ENCODE measurements at places on chromosomes 6 and 20.
A peak's percentile ranks its signal among the peaks of the same experiment; 100 is the strongest.

GRCh38 chr20:64142590-64142989 is 21.7 kb upstream of the MYT1 start:
- no peak for DNase-seq

GRCh38 chr6:24105191-24105590 is 20.8 kb upstream of the NRSN1 start:
- DNase-seq, result no peak

GRCh38 chr20:13639150-13639497 is 392 bp upstream of the TASP1 start:
- no peak for DNase-seq

DNA sequence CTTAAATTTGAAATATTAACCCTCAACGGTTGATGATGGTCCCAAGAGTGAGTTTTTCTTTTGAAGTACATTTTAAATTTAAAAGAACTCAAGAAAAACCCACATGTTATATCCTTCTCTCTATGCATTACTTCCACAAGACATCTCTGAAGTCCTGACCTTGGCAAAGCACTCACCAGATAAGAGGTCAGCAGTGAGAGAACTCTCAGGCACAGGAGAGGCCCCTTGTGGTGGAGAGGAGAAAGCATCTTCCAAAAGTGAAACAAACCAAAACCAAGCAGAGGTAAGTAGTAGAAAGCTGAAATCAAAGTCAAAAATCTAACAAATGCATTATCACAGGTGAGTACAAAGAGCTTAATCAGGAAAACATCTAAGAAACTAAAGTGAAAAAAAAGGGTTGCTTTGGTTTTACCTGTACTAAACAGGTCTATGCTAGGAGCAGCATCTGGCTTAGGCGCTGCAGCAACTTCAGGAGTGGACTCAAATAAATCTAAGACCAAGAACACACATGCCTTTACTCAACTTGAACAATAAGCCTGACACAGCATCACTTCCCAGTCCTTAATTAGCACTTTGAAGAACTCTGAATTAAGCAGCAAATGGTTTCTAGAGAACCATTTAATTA is 80.5 kb downstream of the PRSS35 start:
- DNase-seq, result no peak

- DNase-seq, result no peak
These were observed 9.2 kb downstream of the CPNE5 start for GRCh38 chr6:36829919-36830544.

GRCh38 chr6:151506761-151507160 is 12.9 kb downstream of the CCDC170 start:
- DNase-seq, result no peak

DNA sequence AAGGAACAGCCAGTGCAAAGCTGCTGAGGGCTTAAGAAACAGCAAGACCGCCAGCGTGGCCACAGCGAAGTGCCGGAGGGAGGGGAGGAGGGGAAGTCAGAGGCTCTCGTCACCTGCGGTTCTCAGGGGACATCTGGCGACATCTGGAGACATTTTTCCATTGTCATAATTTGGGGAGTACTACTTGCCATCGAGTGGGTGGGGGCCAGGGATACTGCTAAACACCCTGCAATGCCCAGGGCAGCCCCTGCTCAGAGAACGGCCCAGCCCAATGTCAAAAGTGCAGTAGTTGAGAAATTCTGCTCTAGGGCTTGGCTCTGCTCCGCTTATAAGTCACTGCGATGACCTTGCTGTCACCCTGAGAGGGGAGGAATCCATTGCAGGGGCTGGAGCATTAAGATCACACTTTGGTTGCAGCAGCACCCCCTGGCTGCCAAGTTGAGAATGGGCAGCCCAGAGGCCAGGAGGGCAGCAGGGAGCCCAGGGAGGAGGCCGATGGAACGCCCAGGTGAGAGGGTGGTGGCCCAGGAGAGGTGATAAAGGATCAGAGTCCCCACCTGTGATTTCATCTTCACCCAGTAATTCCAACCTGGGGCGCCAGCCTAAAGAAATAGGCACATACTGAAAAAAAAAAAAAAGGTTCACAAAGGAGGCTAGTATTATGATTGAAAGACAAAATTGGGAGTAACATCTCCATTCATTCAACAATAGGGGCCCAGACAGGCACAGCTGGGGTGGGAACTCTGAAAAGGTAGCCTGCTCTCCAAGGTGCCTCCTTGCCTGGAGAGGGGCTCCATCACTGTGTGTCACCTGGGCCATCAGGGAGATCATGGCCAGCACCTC is 218.2 kb downstream of the BMP7 start:
- no peak for DNase-seq

GRCh38 chr20:47048054-47048453 is 153.4 kb downstream of the EYA2 start:
- no peak for DNase-seq

DNA sequence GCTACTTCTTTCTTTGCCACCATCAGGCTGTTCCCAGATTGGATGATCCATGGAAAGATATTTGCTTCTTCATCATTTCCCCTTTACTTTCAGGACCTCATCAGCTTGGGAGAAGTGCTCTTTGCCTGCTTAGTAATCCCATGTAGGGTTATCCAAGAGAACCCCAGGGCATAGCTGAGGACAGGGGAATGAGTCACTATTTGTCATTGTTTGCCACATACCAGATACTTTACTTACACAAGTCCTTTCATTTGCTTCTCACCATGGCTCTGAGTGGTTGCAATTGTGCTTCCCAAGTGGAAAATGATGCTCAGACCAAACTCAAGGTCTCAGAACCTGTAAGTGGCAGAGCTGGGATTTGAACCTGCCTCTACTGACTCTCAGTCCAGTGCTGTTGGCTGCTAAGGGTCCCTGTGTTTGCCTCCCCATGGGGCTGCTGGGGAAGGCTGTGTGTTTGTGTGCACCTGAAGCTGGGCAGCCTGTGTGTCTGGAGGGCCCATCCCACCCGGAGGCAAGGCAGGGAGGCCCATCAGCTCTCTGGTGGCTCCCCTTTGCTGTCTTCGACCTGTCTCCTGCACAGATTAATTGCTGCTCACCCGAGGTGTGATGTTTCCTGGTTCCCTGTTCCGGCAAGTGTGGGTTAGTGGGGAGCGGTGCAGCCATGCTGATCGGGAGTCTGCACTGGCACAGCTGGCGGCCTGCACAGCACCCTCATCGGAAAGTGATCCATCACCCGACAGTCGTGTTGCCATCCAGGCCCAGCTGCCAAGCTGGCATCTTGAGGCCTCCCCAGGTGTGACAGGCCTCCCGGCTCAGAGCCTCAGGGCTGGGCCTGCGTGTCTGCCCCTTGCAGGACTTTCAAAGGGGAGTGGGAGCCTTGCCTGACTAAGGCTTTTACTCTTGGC is 228.8 kb downstream of the DHX35 start:
- no peak for DNase-seq

- no peak for DNase-seq
These were observed 2.6 kb downstream of the ZNFX1 start for GRCh38 chr20:49275216-49275615.

- no peak for DNase-seq
These were observed 106.3 kb downstream of the GFRAL start for GRCh38 chr6:55433446-55434130.

DNA sequence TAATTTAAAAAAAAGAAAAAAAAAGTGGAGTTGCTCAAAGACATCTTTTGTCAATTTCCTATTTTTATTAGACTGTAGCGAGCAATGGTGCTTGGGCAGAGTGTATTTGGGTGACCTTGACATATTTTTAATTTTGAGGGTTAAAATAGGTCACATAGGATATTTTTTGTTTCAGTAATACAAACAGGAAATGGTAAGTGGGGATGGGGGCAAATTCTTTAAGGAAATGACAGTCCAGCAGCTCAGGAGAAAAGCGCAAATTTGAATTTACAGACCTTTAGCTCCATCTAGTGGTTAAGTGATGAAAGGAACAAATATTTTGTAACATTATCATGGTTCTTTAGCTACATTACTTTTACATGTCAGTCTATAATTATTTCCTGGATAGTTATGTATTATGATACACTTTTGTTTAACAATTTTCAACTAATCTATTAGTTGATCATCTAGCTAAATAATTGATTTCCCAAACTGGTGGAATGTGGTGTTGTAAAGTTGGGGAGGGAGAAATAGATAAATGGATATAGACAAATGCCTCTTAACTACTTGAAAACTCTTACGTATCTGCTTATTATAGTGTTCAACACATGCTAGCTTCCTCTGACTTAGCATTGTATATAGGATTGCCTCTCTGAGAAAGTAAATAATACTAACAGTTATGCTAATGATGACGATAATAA is 10.0 kb downstream of the CITED2 start:
- no peak for DNase-seq

DNA sequence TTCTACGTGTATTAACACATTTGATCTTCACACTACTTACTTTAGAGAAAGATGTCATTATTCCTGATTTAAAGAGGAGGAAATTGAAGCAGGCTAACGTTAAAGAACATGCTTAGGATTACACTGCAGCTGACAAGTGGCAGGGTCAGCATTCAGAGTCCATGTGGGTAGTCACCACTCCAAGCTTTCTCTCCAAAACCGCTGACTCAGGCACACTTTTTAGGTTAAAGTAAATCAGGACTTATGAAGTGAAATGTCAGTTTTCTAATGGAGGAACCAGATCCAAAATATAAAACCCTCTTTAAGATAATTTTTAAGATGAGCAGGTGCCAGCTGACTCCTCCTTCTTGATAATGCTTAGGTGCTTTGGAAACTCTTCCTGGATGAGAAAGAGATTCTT is 75.4 kb downstream of the HTR1E start:
- no peak for DNase-seq

- DNase-seq, result no peak
These were observed 911 bp downstream of the ENPP3 start for GRCh38 chr6:131638013-131638412.

DNA sequence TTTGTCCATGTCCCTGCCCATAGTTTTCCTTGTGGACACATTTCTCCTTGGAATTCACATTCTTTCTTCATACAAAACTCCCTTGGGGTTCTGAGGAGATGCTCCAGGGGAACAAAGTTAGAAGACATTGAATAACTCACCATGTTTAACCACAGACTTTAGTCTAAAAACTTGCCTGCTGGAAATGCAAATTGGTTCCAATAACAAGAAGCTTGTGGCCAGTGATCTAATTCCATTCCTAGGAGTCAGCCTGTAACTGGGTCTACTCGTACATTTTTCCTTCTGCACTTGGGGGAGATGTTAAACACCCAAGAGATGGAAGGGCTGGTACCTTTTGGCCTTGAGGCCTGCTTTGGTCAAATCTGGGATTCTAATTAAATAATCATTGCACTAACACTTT is 60.2 kb downstream of the SCML4 start:
- no peak for DNase-seq

DNA sequence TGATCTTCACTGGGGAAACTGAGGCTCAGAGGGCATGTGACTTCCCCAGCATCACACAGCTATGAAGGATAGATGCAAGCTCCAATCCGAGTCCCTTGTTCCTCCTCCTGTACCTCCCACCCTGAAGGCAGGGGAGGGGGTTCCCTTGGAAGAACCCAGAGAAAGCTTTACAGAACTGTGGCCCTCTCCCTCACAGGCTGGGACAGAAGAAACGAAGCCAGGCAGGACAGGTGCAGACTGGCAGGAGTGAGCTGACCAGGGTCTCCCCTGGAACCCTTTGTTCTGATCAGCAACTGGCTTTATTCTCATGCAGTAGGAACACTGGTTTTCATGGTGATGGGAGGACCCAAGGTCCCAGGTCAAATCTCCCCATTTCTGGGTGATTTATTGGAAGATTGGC is 90.2 kb downstream of the TMEM242 start:
- DNase-seq, result no peak

DNA sequence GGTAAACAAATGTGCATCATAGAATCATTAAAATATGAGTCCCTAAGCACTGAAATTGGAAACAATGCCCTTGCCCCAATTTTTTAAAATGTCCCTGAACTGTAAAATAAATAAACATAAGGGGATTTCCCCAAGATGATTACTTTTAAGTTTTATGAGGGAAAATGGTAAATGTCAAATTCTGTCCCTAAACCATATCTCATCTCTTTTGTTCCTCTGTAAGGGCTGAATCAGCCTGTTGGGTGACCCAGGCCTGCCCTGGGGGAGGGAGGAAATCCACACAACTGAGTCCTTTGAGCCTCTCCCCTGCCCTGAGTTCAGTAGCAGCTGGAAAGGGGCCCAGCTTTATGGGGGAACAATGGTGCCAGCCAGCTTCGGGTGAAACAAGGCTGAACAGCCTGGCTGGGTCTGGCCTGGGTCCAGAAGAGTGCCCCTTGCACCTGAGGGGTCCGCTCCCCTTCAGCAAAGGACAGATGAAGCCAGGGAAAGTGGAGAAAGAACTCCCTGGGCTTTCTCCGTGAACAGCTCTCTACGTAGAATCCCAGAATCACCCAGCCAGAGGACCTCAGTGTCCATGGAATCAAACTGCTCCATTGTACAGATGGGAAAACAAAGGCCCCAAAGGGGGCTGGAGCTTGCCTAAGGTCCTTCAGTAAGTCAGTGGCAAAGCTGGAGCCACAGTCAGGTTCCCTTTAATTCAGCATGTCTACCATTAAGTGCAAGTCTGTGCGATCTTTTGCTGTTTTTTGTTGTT is 28.2 kb upstream of the ITCH start:
- peak; percentile 32 for DNase-seq

GRCh38 chr6:136012943-136013342 is 161.4 kb downstream of the PDE7B start:
- DNase-seq, result no peak

DNA sequence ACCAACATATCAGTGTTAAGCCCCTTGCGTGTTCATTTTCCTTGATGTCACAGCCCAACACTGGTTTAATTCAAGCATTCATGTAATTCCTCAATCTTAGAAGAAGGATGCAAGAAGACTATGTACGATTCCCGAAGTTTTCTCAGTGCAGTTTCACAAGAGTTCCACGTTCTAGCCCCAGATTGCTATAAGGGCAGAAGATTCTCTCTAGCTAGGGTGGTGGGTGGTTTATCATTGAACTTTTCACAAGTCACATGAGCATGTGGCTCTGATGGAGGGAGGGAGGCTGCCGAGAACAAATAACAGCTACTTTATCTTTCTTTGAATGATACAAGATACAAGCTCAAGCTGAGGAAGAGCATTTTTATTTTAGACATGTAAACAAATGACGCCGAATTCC is 71.9 kb upstream of the NHSL1 start:
- no peak for DNase-seq

GRCh38 chr20:34403063-34403827 is 40.2 kb downstream of the ITCH start:
- no peak for DNase-seq

- no peak for DNase-seq
These were observed 131.1 kb downstream of the UTRN start for GRCh38 chr6:144416244-144416643.

GRCh38 chr20:59082077-59082740 is 39.6 kb upstream of the PRELID3B start:
- no peak for DNase-seq

GRCh38 chr6:55569638-55570037 is 9.4 kb downstream of the HMGCLL1 start:
- no peak for DNase-seq

All from hypothalamus (tissue), 51 donors.